ENCODE measurements at places on chromosomes 4 and X. TPM values are rescaled to one million over a fixed set of nuclear protein-coding genes. Genes with fewer than 3 reads are reported as not detected.
A peak's percentile ranks its signal among the peaks of the same experiment; 100 is the strongest.

GRCh38 chrX:7146703-7147412 is 654 bp upstream of the STS start:
- no peak for DNase-seq

- DNase-seq, result no peak
Observed at GRCh38 chr4:105193536-105193935, 46.9 kb downstream of the TET2 start.

DNA sequence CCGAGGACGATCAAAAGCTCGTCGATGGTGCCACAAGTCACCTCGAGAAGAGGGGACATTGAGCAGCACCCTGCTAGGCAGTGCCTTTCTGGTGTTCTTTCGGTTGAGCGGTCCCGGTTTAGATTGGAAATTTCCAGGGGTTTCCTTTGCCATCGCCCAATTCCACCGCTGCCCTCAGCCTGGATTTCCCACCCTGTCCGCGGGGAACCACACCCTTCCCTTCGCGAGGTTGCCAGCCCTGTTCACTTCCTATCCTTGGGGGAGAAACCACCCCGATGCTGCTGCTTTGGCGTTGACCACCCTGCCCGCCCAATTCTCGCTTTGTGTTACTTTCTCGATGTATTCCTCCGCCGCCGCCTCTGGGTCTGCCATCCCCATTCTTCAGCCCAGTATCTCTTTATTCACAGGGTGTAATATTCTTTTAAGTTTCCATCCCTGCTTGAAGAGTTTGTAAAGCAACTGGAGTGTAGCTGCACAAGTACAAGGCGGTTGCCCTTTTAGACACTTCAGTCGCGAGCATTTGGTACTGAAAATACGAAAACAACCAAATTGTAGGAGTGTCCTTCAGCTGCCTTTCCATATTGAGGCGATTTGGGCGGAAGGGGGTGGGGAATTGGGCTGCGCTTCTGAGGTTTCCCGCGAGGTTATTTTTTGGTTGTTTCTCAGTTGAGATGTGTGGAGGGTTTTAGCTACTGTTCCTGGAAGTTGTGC is 1.1 kb downstream of the OGT start:
- DNase-seq, result peak; percentile 42

GRCh38 chr4:111984169-111984819 is 161.0 kb upstream of the FAM241A start:
- DNase-seq, result no peak

DNA sequence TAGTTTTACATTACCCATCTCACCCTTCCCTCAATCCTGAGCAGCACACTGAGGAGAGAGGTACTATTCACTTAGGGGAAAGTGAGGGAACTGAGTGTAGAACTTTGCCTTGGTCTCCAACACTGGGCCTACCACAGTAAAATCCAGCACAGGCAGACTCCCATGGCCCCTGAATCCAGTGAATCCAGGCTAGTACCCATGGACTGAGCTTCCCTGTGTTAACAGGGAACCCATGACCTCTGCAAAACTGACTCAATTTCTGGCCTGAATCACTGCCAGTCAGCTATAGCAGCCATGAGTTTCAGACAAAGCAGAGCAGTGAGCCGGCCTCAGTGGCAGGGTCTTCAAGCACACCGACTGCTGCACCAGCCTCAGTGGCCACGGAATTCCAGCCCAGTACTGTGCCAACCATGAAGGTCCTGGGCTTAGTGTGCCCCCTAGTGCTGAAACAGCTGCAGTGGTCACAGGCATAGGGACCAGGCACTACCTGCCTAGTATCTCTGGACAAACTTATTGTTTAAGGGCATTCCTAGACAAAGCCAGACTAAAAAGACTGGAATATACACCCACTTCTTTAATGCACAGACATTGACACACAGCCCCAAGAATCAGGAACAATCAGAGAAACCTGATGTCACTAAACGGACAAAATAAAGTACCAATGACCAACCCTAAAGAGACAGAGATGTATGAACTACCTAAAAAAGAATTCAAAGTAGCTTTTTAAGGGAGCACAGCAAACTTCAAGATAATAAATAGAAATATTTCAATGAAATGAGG is 127.4 kb upstream of the RPL34 start:
- DNase-seq, result no peak

DNA sequence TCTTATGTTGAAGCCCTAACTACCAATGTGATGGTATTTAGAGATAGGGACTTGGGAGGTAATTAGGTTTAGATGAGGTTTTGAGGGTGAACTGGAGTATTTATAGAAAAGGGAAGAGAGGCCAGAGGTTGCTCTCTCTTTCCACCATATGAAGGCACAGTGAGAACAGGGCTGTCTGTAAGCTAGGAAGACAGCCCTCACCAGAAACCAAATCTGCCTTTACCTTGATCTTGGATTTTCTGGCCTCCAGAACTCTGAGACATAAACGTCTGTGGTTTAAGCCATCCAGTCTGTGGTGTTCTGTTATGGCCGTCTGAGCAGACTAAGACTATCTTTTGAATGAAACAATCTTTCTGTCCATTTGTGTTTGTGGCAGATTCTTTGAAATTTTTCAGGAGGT is 223.7 kb downstream of the PDHA2 start:
- DNase-seq, result no peak

The HMX1 gene
- polyA plus RNA-seq, result not detected

The CT83 gene
- polyA plus RNA-seq, result not detected

The AP1AR gene
- polyA plus RNA-seq, result 32.2 TPM

The JADE3 gene
- polyA plus RNA-seq, result 14.9 TPM

The DDIT4L gene
- polyA plus RNA-seq, result 1.4 TPM

The ASB5 gene
- 4.0 TPM for polyA plus RNA-seq

The LEF1 gene
- 21.7 TPM for polyA plus RNA-seq
